Ascending aorta (tissue), 2 donors: ENCODE measurements at places on chromosomes 7 and 10. TPM values are rescaled to one million over a fixed set of nuclear protein-coding genes. Genes with fewer than 3 reads are reported as not detected.

Gene SH2B2
- total RNA-seq: 4.2 TPM

Gene HOXA13
- not detected for total RNA-seq

Gene CHRM2
- not detected for total RNA-seq

- no peaks in the 10 kb centered on the region for H3K36me3 ChIP-seq
- H3K27me3 ChIP-seq: no peaks in the 10 kb centered on the region
- H3K4me1 ChIP-seq: peaks cover 2% of the 10 kb centered on the region
- DNase-seq: no peak
Observed at GRCh38 chr7:96074871-96075270, 247.0 kb downstream of the SLC25A13 start.

- peaks cover 13% of the 10 kb centered on the region for H3K4me1 ChIP-seq
- H3K4me3 ChIP-seq: peak overlapping the region; percentile 38
- H3K36me3 ChIP-seq: no peaks in the 10 kb centered on the region
- no peaks in the 10 kb centered on the region for H3K27me3 ChIP-seq
- peak overlapping the region; percentile 98 for H3K27ac ChIP-seq
Observed at GRCh38 chr10:31697271-31698180, 231.1 kb downstream of the ARHGAP12 start.

DNA sequence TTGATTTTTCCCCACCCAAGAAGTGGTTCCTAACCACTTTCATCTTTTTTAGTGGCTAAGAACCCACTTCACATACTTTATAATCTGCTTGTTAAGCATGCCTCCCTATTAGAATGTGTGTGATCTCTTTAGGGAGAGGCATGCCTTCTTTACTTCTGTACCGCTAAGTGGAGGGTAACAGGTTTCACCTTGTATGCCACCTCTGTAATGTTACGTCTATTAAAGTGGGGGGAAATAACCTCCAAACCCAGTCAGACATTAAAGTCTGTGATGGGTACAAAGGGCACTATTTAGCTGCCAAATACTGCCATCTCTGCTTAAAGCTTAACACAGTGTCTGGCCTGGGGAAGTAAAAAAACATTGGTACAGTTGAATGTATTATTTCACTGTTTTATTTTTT lies 51.9 kb downstream of the EPC1 start:
- no peak overlapping the region for H3K27ac ChIP-seq
- H3K4me3 ChIP-seq: no peak overlapping the region
- no peaks in the 10 kb centered on the region for H3K4me1 ChIP-seq
- no peaks in the 10 kb centered on the region for H3K27me3 ChIP-seq
- peaks cover 10% of the 10 kb centered on the region for H3K36me3 ChIP-seq

- no peaks in the 10 kb centered on the region for H3K27me3 ChIP-seq
- H3K4me1 ChIP-seq: no peaks in the 10 kb centered on the region
- H3K27ac ChIP-seq: no peak overlapping the region
- no peak overlapping the region for H3K4me3 ChIP-seq
Observed at GRCh38 chr10:113336549-113337130, 216.2 kb upstream of the HABP2 start.
